Progenitor cell of endocrine pancreas (in vitro differentiated cells): ENCODE measurements at places on chromosomes 11 and 22. TPM values are rescaled to one million over a fixed set of nuclear protein-coding genes. Genes with fewer than 3 reads are reported as not detected.
A peak's percentile ranks its signal among the peaks of the same experiment; 100 is the strongest.

DNA sequence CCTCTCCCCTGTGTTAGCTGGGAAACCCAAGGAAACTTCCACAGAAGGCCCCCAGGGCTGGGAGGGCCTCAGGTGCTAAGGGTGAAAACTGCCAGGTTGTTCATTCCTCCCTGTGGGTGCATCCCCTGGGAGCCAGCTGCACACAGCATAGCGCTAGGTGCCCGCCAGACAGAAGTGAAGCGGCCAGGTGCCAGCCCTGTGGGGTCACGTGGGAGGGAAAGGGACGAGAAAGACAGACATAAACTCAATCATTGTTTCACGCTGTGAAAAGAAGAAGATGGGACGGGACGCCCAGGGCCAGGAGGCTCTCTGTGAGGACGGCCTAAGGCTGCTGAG, 31.6 kb upstream of the HMOX1 start:
- no peak overlapping the region for H3K4me3 ChIP-seq
- H3K36me3 ChIP-seq = no peaks in the 10 kb centered on the region
- H3K27ac ChIP-seq = peak overlapping the region; percentile 89
- H3K4me1 ChIP-seq = peaks cover 6% of the 10 kb centered on the region

The APOL4 gene
- not detected in 2 replicates for total RNA-seq

- no peaks in the 10 kb centered on the region for H3K4me1 ChIP-seq
- H3K27ac ChIP-seq = no peak overlapping the region
- H3K27me3 ChIP-seq = peaks cover 63% of the 10 kb centered on the region
- H3K36me3 ChIP-seq = no peaks in the 10 kb centered on the region
These were observed 14.8 kb downstream of the LMO2 start for GRCh38 chr11:33877038-33877437.

The SPTBN2 gene
- 54.0 and 55.0 TPM in 2 replicates for total RNA-seq

The NOX4 gene
- 6.7 and 7.9 TPM in 2 replicates for total RNA-seq

DNA sequence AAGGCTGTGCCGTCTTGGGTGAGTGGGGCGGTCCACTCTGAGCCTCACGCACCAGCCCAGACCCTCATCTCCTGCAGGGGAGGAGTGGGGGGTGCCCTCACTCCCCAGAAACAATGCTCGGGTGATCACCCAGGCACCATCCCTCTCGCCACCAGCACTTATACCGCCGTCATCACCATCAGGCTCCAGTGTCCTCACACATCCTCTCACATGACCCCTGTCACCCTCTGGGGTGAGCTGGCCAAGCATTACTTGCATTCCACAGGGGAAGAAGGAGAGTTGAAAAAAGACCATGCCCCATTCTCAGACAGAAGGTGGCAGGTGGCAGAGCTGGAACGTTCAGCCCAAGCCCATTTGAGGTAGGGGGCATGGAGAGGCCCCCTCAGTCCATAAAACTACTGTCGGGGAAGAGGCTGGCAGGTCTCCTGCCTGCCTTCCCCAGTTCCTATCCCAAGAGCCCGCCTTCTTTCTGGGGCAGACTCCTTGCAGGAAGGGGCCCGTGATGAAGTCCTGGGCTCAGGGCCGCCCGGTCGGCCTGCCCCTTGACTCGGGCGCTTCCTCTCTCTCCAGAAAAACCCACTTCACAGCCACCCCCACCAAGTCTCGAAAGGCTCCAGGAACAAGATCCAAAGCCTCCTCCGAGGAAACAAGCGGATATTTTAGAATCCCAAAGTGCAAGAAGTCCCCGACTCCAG, 153.3 kb downstream of the DSCAML1 start:
- H3K27me3 ChIP-seq = peaks cover 37% of the 10 kb centered on the region
- H3K36me3 ChIP-seq = no peaks in the 10 kb centered on the region
- H3K27ac ChIP-seq = no peak overlapping the region
- no peak for DNase-seq
- peaks cover 3% of the 10 kb centered on the region for H3K4me1 ChIP-seq

DNA sequence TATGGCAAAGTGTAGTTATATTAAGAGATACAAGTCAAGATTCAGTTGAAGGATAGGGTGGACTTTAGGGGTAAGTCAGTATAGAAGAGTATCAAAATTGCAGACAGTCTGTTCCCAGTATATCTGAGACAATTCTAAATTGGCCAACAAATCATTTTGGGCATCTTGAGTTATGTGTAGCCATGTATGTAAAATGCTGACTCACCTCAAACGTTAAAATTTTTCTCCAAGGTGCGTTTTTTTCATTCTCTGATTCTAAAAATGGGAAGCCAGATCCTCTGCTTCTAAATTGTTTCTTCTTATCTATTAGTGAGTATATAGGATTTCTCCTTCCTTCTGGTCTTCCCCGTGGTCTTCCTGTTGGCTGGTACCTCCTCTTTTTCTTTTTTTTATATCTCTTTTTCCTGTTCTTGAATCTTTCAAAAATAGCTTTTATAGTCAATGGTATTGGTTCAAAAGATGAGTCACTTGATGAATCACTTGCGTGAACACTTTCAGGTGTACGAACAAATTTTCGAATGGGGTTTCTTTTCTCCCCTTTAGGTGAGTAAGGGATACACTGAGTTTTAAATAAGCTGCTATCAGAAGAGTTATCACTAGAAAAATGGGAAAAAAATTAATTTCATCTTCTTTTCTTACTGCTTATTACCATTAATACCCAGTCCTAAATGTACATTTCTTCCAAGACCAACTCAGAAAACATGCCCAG, 3.2 kb downstream of the TAF1D start:
- DNase-seq = no peak
- peak overlapping the region; percentile 97 for H3K4me3 ChIP-seq
- peaks cover 35% of the 10 kb centered on the region for H3K36me3 ChIP-seq
- peaks cover 37% of the 10 kb centered on the region for H3K4me1 ChIP-seq

DNA sequence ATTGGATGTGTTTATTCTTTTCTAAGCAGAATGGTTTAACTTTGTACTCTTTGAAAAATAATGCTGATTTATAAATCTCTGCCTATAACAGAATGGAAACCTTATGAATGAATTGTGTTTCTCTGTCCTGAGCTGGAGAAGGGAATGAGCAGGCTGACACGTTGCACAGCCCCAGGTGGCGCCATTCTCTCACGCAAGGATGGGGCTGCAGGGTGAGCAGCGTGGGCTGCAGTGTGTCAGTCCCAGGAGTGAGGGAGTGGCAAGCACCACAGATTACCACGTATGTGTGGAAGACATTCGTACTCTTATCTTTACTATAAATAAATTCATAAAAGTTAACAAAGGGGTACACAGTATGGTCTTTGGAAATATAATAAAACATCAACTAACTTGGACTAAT, 33.4 kb downstream of the FDX1 start:
- DNase-seq = no peak
- H3K4me3 ChIP-seq = no peak overlapping the region
- no peaks in the 10 kb centered on the region for H3K27me3 ChIP-seq
- H3K27ac ChIP-seq = no peak overlapping the region
- H3K36me3 ChIP-seq = peaks cover 7% of the 10 kb centered on the region

DNA sequence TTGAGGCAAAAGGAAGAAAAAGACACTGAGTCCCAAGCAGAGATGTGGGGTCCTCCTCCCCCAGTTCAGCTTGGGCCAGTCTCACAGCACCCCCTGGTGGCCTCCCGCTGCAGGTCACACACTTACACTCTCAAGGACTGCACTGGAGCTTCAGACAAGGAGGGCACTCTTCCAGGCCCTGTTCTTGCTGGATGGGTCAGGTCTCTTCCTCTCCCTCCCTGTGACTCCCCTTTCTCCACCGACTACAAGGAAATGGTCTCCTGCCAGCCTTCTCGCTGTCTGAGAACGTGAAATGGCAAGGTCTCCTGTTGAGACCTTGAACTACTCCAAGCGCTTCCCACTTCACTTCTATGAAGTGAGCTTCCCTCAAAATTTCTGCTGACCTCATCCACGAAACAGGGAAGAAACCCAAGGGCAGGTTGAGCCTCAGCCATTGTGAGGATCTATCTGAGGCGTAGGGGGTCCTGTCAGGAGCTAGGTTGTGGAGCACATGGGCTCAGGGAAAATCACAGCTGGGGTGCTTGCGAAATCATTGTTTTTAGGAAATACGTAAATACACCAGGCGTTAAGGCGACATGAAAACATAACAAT, 11.2 kb upstream of the IGLL1 start:
- H3K27me3 ChIP-seq = peaks cover 3% of the 10 kb centered on the region
- no peaks in the 10 kb centered on the region for H3K36me3 ChIP-seq
- peak; percentile 66 for DNase-seq
- no peak overlapping the region for H3K27ac ChIP-seq

The RIMBP3C gene
- total RNA-seq = 1.2 TPM in 1 of 2 replicates, not detected in the other

The ACCS gene
- total RNA-seq = 30.5 and 33.5 TPM in 2 replicates

The P2RY2 gene
- 0.55 and 0.96 TPM in 2 replicates for total RNA-seq

DNA sequence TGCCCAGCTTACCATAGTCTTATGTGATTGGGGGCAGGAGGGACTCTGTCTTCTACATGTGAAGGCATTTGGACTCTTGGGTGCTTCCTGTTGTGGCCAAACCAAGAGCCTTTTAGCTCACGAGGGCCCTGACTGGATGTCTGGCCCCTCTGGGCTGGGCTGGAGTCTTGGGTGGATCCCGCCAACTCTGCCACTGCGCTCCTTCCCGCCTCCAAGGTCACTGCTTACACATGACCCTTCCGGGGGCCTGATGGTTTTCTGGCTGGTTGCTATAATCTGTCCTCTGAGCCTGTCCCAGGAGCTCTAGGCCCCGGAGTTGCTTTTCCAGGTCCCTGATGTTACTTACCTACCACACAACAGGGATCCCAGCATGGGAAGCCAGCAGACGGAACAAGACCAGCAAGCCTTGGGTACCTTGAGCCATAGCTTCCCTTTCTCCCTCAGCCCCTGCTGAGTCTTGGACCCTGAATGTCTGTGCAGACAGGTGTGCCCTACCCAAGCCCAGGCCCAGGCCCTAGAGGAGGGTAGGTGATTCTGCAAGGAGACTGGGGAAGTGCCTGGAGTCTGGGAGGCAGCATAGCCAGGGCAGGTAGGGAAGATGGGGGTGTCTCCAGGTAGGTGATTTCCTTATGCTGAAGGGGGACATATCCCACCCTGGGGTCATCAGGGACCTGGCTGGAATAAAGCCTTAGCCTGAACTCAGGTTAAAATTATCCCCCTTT, 100.3 kb downstream of the TSPAN18 start:
- H3K4me1 ChIP-seq = peaks cover 18% of the 10 kb centered on the region
- DNase-seq = no peak
- peaks cover 1% of the 10 kb centered on the region for H3K36me3 ChIP-seq
- peak overlapping the region; percentile 14 for H3K27ac ChIP-seq

DNA sequence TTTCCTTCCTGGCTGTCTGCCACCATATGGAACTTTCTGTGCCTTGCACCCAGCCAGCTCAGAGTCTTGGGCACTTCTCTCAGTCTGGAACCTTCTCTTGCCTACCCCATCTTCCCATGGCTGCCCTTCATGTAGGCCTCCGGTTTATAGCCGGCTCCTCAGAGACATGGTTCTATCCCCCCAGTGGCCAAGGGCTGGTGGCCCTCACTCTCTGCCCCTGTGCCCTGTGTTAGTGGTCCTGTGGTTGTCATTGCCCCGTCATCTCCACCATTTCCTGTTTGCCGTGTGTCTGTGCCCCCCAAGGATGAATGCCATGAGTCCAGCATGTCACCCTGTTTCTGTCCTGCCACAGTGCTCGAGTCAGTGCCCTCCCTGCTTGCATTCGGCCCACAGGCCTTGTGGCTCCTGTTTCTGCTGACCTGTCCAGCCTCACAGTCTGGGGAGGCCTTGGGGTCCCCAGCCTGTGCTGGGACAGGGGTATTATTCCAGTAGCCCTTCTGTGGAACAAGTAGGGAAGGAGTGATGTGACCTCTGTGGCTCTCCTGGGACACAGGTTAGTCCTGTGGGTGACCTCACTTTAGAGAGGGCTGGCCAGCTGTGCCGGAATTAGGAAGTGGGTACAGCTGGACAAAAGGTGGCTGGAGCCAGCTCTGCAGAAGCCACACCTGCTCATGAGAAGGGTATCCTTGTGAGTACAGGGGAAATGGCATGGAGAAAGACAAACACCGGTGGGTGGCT, 30.7 kb downstream of the ST3GAL4 start:
- H3K4me1 ChIP-seq = peaks cover 4% of the 10 kb centered on the region
- no peak overlapping the region for H3K27ac ChIP-seq
- no peak for DNase-seq
- H3K27me3 ChIP-seq = no peaks in the 10 kb centered on the region
